MCF 10A (cell line): ENCODE measurements at places on chromosomes 3 and 15. TPM values are rescaled to one million over a fixed set of nuclear protein-coding genes. Genes with fewer than 3 reads are reported as not detected.

Gene NEK10
- 0.44 and 1.1 TPM in 2 replicates for total RNA-seq

DNA sequence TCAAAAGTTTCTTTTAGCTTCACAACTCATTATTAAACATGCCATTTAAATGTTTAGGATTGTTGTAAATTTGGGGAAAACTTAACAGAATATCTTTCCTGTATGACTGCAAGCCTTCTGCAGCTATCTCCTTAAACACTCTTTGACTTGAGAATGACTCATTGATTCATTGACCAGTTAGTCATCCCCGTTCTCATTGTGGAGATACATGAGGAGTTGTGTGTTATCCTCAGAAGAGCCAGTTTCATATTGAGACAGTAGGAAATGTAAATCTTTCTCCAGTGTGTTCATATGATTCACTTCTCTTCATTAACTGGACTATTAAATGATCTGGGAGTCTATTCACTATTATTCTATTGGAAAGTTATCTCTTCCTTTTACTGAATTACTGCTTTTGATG, 83.0 kb downstream of the CRYGS start:
- peak; percentile 64 for DNase-seq

Gene BNC1
- total RNA-seq: 68.3 and 93.5 TPM in 2 replicates

Gene DNASE1L3
- not detected in 2 replicates for total RNA-seq

DNA sequence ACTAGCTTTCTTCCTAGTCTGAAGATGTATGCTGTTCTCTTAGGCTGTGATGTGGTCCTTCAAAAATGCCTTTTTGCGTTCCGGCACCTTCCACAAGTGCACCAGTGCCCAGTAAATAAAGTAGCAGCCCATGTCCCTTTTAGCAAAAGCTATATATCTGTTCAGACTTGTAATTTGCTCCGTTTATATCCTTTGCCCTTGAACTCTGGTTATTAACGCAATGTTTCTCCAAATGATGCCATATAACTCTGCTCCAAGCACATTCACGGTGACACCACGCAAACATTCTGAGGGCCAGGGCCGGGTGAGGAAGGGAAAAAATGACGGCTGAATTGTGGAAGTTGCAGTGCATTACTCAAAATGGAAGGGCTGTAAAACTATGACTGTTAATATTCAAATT, 1001.1 kb upstream of the NR2F2 start:
- no peak for DNase-seq

DNA sequence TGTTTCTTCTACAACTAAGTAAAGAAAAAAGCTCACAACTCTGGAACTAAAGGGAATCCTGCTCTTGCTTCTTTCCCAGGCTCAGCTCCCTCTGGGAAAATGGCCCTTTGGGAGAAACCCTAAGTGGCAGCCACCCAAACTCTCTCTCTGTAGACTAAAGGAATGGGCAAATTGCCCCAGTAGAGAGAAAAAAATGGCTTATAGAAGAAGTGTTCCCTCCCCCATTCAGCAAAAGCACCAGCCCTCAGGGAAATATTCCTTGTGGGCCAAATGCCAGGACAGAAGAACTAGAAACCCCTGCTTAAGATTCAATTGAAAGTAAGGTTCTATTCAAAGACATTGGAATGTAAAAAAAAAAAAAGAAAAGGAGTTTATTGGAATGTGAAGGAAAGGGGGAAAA, 603.7 kb upstream of the ALCAM start:
- peak; percentile 36 for DNase-seq
